ENCODE measurements at places on chromosomes 4 and X. TPM values are rescaled to one million over a fixed set of nuclear protein-coding genes. Genes with fewer than 3 reads are reported as not detected.

GRCh38 chr4:180619440-180619839, 1623.8 kb upstream of the TENM3 start:
- no peak for DNase-seq

DNA sequence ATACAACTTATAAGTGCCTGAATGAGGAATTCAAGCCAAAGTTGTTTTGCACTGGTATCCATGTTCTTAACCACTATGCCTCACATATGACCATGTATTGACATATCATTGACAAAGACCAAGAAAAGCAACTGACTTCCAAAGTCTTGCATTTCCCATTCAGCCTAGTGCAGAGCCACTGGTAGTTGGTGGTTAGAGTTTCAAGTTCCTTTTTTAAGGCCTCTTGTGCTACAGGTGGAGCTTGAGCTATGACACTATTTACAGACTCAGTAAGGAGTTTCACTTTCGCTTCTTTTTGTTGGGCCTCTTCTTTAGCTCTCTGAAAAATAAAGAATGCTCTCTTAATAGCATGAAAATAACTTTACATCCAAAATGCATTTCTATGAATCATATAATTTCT, 763.0 kb downstream of the DMD start:
- peak; percentile 10 for DNase-seq

GRCh38 chrX:2261831-2262667, 238.7 kb downstream of the DHRSX start:
- DNase-seq = no peak

DNA sequence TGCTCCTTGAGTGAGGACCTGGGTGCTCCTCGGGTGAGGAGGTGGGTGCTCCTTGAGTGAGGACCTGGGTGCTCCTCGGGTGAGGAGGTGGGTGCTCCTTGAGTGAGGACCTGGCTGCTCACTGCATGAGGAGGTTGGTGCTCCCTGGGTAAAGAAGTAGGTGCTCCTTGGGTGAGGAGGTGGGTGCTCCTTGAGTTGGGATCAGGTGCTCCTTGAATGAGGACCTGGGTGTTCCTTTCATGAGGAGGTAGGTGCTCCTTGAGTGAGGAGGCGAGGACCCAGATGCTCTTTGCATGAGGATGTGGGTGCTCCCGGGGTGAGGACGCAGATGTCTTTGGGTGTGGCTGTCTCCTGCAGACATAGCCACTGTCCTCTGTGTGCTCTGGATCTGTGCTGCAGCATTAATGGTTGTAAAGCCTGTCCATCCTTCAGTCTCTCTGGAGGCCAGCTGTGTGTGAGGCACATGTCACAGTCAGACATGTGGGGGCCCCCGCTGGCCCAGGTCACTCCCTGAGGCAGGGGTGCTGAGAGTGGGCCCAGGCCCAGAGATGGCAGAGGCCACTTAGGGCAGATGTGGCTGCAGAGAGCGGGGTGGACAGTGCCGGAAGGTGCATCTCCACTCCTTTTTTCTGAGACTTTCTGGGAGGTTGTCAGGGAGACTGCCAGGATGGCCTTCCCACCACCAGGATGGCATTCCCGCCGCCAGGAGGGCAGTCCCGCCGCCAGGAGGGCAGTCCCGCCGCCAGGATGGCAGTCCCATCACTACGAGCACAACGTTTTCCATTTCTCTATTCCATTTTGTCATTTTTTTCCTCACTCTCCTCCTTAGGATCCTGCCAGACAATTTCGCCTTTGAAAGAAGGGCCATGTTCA, 101.8 kb downstream of the HMX1 start:
- DNase-seq = no peak

DNA sequence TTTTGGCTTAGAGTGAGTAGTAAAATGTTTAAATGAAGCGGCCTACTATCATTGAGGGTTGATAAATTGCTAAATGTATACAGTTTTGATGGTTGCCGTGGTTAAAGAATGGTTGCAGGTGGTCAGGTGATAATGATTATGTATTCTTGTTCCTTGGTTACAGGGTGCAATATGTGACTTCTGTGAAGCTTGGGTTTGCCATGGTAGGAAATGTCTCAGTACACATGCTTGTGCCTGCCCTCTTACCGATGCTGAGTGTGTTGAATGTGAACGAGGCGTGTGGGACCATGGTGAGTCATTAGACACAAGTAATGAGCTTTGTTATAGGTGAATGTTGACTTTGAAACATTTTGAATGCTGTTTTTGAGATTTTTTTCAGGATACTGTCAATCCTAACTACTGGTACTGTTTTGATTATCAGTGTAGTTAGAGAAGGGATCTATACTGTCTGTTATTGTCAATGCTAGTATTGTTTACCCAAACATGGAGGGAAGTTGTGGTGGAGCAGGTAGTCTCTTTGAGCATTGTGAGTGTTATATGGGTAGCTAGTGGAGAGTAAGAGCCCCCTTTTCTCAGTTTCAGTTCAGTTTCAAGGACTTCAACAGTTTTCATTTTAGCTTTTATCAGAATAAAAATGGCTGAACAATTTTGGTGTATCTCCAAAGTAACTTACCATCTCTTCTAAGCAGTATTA, 8.9 kb downstream of the ZNF330 start:
- DNase-seq = no peak

- no peak for DNase-seq
Observed at GRCh38 chr4:128299848-128300247, 12.2 kb upstream of the PGRMC2 start.

- DNase-seq = no peak
Observed at GRCh38 chrX:110852180-110852579, 56.6 kb upstream of the CHRDL1 start.

DNA sequence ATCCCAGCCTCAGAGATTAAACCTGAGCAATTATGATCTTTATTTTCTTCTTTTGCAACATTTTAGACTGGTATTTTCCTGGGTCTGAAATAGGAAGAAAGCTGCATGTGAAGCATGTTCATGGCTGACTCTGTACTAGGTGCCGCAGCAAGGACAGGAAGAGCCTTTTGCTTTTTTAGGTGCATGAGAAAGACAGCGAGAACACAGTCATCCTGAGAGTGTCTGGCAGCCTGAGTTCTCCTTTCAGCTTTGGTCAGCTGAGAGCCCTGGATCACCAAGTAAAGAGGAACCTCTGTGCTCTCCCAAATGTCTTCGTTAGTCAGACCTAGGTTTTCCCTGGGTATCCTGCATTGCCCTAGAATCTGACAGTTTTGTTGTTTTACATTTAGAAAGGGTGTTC, 29.8 kb downstream of the FAM149A start:
- no peak for DNase-seq

GRCh38 chr4:38055566-38055965, 95.4 kb downstream of the PTTG2 start:
- no peak for DNase-seq

GRCh38 chr4:87152310-87153041, 67.9 kb downstream of the KLHL8 start:
- DNase-seq = no peak

ETDA gene
- not detected for total RNA-seq

TCEAL7 gene
- not detected for total RNA-seq

NEIL3 gene
- 2.4 TPM for total RNA-seq

SYP gene
- 1.3 TPM for total RNA-seq

FAM13A gene
- 4.5 TPM for total RNA-seq

MAGED2 gene
- 51.9 TPM for total RNA-seq

CCSER1 gene
- 1.9 TPM for total RNA-seq

CFAP99 gene
- not detected for total RNA-seq
